ENCODE measurements at places on chromosomes 2 and 18.

- no peak for DNase-seq
These were observed 1.2 kb upstream of the C2orf15 start for GRCh38 chr2:99140056-99140859.

GRCh38 chr18:31652357-31652756 lies 32.0 kb downstream of the B4GALT6 start:
- no peak for DNase-seq

DNA sequence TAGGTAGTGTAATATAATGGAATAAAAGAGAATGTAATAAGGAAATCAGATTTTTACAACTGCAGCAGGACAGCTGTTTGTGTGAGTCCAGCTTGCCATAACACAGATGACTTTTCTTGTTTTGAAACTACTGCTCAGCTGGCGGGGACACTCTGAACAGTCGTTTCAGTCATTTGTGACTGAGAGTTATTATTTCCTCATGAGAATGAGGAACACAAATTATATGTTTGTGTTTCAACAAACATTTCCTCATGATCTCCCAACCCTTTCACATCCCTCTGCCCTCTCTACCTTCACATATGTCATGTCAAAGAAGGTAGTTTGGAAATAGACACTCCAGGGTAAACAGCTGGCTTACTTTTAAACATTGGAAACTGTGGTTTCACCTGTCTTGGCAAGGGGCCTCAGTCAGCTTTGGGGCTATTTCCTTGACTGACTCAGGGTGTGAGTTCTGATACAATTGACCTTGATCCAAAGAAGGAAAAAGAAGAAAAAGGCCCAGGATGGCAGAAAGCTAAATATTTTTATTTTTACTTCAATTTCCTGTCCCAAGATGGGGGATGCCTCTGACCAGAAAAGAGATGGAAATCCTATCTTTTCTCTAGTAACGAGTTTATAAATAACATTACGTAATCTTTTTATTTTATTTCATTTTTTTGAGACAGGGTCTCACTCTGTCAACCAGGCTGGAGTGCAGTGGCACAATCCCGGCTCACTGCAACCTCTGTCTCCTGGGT lies 593 bp downstream of the SP140L start:
- DNase-seq, result no peak

- DNase-seq, result no peak
These were observed 8.6 kb upstream of the ABCB11 start for GRCh38 chr2:169039702-169040101.

DNA sequence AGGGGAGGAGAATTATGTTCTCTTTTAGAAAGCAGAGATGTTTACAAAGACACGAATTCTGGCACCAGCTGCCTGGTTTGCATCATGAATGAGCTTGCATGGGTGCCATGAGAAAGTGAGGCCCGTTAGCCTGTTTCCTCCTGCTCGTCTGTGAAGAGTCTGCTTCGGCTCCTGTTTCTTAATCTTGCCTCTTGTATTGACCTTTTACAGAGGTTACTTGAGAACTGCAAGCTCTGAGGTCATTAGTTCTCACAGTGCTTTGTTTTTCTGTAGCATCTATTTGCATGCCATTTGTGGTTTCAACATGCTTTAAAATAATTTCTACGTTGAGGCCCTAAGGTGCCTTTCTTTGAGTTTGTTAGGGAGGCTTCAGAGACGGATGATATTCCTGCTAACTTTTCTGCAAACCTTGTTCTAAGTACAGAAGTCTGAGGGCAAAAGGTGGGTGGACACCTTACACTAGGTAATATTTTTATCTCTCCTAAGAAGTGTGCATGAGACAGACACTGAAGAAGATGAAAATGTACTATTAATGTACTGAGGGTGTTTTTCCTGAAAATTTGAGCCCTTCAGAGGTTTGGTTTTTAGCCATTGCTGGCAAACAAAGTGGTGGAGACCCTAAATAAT lies 53.4 kb upstream of the LINC00305 start:
- DNase-seq, result no peak

All from NCI-H1105 (cell line).